Stimulated activated CD4-positive, alpha-beta T cell treated with anti-CD3 and anti-CD28 coated beads, Interleukin-2, amount 100 ng/mL, for 24 hours (primary cell): ENCODE measurements at places on chromosomes 16 and 17.

GRCh38 chr16:50709061-50709684 is 15.8 kb downstream of the NOD2 start:
- no peak for DNase-seq

DNA sequence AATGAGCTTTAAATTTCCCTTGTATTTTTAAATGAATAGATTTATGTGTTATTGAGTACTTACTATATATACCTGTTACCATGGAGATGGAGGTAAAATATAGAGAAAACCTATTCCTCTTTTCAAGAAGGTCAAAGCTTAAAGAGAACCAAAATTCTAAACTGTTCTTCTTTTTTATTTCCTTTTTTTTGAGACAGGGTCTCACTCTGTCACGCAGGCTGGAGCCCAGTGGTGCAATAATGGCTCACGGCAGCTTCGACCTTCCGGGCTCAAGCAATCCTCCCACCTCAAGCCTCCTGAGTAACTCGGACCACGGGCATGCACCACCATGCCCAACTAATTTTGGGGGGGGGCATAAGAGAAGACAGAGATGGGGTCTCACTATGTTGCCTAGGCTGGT is 25.0 kb upstream of the TMEM97 start:
- no peak for DNase-seq

GRCh38 chr16:48580925-48581500 is 29.0 kb downstream of the N4BP1 start:
- no peak for DNase-seq

DNA sequence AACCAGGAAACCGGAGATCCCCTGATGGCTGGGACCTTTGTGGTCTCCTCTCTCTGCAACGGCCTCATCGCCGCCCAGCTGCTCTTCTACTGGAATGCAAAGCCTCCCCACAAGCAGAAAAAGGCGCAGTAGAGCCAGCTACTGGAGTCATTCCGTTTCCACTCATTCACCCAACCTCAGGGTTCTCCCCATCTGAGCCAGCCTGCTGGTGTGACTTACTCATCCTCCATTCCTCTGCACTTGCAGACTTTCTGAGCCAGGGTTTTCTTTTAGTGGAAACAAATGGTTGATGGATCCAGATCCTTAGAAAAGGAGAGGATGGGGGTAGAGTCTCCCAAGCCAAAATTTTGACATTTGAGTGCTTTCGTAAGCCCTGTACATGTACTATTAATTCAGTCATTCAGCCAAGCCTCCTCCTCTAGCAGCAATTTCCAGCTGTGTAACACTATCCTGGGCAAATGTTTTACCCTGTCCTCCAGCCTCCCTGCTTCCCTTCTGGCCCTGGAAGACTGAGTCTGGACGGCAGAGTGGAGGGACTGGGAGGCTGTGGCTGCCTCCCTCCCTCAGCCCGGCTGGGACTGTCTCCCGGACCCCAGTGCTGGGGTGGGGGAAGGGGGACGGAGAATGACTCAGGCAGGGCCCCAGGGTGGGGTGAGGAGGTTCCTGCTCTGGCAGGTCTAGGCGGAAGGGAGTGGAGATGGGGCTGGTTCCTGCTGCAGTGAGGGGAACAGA is 2.3 kb downstream of the SOX15 start:
- no peak for DNase-seq

DNA sequence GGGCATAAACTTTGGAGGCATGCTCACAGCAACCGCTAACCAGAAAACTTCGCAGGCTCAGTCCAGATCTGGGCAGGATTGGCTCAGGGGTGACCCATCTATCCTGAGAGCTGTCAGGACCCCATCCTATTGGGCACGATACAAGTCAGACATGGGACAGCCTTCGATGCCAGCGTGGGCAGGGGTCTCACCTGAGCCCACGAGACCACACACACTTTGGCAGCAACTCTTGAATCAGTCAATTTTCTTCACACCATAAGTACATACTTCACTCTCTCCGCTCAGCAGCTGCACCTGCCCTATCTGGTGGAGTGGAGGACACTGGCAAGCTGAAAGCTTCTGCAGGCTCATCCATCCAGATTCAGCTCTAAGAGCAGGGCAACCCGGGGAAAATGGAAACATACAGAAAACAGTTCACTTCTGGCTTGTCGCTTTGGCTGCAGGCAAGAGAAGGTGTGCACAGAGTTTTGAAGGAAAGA is 48.3 kb downstream of the ZFHX3 start:
- no peak for DNase-seq

GRCh38 chr17:42971589-42971988 is 7.3 kb upstream of the AARSD1 start:
- no peak for DNase-seq

- DNase-seq, result peak; percentile 26
Observed at GRCh38 chr17:63476459-63476853, 405 bp upstream of the ACE start.

- DNase-seq, result no peak
Observed at GRCh38 chr16:11806721-11807120, 9.7 kb upstream of the ZC3H7A start.

- DNase-seq, result no peak
Observed at GRCh38 chr17:57714665-57715180, 30.4 kb downstream of the CCDC182 start.

DNA sequence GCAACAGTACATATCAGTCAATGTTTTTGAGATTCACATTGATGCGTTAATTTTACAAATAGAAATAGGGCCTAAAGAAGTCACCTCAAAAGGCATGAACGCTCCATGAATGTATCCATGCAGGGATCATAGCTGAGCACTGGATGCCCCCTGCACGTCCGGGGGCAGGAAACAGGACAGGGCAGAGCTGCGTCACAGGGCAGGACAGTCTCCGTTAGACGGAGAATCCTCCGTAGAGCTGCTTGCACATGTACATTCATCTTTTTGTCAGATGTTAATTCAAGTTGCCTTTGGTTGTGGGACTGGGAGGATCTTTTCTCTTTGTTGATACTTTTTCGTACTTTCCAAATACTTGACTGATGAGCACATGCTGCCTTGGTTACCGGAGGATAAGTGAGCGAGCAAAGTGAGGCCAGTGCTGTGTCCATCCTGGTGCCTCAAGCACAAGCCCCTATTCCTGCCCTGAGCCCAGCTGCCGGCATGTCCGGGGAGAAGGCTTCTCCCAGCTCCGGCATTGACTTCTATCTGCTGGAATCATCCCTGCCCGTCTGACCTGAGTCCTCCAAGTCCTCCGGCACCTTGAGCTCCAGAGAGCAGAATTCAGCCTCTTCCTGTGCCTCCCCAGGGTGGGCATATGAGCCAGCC is 15.0 kb downstream of the GAA start:
- no peak for DNase-seq

- no peak for DNase-seq
Observed at GRCh38 chr17:82896071-82897000, 56.5 kb upstream of the ZNF750 start.

DNA sequence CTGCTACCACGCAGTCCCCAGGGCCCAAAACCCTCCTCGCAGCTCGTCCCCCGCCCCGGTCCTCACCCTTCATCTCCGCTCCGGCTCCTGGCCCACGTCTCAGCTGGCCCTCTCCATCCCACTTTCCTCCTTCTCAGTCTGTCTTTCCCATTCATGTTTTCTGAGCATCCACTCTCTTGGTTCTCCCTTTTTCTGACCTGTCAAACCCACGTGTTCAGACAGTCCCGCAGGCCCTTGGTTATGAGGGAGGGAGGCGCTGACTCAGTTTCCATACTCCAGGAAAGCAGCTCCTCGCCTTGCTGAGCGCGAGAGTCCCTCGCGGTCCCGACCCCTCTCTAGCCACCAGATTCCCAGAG is 392 bp upstream of the HID1 start:
- no peak for DNase-seq

DNA sequence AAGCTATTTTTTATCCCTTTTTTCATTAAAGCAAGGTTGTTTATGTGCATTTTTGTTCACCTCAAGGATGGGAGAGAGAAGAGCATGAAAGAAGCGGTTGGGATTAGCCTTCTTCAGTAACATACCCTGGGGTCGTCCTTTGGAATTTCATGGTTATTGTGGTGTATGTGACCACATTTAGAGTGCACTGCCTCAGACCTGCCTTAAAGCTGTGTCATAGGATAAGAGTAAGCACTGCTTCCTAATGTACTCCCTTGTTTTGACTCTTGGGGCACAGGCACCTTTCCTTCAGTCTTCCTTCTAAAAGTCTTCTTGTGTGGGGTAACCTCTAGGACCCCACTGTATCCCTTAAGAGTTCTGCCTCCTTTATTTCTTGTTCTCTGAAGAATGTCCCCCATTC is 28.9 kb downstream of the TNRC6A start:
- no peak for DNase-seq

DNA sequence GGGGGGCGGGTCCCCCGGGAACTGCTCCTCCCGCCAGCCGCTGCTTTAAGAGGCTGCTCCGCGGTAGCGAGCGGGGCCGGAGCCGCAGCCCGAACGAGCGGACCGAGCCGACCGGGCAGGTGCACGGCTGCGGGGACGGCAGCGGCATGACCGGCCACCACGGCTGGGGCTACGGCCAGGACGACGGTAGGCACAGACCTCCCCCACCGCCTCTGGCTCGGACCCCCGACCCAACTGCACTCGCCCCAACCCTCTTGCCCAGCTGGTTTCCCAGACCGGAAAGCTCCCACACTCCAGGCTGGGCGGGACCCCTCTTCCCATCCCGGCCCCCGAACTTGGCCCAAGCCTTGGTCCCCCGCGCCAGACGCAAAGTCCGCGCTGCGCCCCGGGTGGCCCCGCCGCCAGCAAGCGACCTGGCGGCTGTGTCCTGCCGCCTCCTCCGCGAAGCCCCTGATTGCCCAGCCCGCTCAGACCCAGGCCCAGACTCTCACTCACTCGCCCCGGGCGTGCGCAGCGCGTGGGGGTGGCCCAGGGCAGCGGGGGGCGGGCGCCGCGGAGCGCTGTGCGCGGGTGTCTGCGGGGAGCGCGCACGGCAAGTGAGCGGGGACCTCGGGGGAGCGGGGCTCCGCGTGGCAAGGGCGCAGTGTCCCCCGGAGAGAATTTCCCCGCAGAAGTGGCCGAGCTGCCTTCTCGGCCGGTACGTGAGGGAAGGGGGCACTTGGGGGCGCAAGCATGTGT is at the start of gene CA7:
Gene CA7, plus strand, starts transcription at position 73 of the 738 bp plus-strand sequence. Its CDS starts 74 bp downstream, at position 147.
- no peak for DNase-seq

DNA sequence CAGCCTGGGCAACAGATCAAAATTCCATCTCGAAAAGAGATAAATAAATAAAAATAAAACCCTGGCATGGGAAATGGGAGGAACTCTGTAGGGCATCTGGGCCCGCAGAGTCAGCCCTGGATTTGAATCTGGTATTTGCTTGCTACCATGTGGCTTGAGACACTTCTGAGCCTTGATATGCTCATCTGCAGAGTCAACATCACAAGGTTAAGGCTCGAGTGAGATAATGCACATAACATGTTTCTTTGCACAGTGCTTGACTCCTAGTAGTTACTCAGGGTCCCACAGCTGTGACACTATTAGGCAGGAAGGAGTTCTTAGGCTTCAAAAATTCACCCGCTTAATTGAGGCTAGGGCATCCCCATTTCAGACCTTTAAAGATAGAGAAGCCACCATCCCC is 21.3 kb downstream of the CDK5RAP3 start:
- DNase-seq, result no peak

DNA sequence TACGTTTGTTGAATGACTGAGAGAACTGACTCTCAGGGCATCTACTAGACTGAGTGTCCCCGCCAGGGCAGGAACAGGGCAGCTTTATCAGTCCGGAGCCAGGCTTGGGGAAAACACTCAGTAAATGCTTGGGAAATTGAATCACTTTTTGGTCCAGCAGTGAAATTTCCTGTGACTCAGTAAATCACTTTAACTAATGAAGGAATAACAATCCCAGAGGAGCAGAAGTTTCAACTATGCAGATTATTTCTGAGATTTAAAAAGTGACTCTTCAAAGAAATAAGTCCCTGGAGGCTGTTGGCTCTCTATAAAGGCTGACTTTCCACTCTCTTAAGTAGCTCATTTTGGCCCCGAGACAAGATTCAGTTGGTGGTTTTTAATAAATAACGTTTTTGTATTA is 101.8 kb downstream of the FOXL1 start:
- DNase-seq, result no peak

DNA sequence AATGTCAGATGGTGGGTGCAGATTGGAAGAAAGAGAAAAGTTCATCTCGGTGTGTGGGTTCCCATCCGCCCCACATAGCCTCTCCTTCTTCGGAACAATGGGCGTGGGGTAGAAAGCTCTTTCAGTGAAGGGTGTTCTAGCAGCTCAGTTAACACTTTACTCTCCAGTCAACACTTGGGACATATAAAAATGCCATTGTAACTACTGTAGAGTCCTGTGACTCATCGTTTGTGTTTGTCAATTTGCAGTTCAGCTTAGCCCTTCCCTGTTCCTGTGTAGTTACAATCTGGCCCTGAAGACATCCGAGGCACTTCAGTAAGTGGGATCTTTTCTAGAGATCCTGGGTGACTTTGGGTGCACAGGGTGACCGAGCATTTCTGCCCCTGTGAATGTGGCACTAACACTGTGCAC is 11.5 kb upstream of the CLEC18C start:
- DNase-seq, result no peak

DNA sequence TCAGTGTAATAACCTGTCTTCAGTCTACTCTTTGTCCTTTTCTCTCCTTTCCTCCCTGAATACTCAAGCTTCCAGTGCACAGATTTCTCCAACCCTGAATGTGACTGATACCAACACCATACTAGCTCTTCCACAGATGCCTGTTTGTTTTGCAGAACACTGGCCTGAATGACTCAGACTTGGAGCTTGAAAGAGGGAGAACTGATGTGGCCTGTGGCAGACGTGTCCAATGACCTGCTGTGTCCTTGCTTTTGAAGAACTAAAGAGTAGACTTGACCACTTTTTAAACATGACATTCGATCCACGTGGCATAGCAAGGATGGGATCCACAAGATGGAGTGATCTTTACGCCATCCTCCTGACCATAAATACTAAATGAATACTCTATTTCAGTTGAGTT is 361.0 kb downstream of the WWOX start:
- DNase-seq, result no peak

GRCh38 chr16:50407351-50407750 is 38.6 kb upstream of the BRD7 start:
- DNase-seq, result no peak
